Lung (tissue), 17 donors: ENCODE measurements at places on chromosomes 6 and 20. TPM values are rescaled to one million over a fixed set of nuclear protein-coding genes. Genes with fewer than 3 reads are reported as not detected.

The ULBP2 gene
- 2.4 TPM for total RNA-seq

DNA sequence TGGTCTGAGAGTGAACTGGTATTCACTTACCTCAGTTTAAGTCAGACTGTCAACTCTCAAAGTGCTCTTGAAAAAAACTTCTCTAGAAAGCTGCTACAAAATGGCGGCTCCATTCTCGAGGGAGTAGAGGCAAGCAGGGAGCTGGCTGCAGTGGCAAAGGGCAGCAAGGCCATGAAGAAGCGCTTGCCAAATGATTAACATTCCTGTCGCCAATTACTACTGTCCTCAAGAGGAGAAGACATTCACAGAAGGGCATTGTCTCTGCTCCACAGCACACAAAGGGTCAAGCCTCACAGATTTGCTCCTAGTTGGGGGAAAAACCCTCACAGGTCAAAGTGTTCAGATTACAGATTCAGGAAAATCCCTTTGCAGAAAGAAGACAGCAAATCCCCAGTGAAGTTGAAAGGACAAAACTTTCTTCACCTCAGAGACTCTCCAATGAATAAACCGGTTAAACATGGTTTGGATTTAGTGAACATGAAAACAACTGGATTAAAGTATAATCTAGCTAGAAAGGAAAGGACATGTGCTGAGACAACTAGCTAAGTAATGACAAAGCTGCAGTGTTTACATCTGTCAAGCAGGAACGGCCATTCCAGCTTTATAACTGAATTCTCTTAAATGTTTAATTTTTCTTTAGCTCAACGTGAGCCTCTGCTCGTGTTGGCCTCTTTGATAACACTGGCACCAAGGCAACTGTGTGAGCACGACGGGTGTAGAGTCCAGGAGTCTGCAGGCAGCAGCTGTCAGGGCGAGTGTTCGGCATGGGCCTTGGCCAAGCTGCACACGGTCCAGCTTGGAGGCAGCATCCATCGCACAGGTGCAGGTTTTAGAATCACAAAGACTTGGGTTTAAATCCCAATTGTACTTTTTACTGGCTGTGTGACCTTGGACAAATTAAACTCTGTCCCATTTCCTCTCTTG lies 37.6 kb downstream of the NR2E1 start:
- DNase-seq, result no peak

DNA sequence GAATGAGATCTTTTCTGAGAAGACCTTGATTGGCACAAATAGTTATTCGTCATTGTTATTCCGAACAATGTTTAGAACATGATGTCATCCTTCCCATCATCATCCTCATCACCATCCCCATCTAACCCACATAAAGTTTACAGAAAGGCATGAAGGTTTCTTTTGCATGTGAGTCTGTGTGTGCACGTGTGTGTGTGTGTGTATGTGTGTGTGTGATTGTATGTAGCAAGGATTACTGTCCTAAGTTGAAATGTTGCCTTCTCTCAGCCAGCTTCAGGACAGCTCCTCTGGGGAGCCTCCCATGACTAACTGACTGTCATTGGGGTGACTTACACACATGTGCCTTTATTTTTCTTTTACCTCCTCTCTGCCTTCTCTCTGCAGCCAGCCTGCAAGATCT lies 113.5 kb downstream of the SLC22A3 start:
- DNase-seq, result no peak

DNA sequence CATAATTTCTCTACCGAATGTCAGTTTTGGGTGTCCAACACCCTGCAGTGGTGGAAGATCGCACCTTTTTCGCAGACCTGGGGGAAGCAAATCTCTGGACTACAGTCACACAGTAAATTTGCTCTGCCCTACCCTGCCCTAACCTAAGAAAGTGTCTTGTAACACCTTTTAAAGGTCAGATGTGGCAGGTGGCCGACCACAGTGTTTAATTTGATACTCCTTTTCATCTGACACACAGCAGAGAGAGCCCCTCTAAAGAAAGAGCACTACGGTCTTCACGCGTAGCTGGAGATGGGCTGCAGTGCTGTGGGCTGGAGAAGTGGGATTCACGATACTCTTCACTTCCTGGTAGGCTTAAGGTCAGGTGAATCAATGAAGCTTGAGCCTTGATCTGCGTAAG lies 109.9 kb downstream of the TMEM242 start:
- DNase-seq, result no peak

The NOL7 gene
- total RNA-seq, result 48.0 TPM

The PPP1R14C gene
- total RNA-seq, result 68.4 TPM

DNA sequence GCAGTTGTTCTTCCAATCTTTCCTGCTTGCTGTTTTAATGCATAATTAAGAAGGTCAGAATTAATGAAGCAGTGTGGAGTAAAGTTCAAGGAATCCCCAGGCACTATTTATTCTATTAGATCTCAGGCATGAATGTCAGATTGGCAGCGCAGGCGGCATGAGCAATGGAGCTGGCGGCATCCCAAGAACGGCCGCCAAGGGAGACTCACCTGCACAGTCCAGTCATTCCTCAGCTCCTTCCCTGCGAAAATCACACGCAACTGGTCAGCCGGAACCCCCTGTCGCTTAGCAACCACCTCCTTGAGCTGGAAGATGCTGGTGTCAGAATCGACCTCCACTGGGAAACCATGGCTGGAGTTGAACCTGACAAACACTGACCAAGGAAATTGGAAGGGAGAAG lies 284.5 kb downstream of the PRKN start:
- no peak for DNase-seq

DNA sequence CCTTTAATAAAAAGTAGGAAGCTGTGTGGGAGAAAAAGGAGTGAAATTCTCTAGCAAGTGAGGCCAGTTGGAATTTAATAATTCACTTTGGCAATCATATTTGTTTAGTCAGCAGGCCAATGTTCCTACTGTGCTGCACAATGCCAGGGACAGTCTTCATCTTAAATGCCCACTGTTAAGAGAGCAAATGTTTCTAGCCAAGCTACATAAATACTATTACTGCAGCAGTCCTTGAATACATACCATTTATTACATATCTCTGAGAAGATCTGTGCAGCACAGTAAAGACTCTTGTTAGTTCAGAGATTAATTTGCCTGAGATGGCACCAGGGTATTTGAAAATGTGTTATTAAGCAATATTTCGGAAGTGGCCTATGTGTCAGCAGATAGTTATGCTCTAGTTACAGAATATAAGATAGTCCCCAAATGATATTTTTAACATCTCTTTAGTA lies 105.4 kb downstream of the OGFRL1 start:
- DNase-seq, result peak; percentile 43

The LTA gene
- total RNA-seq, result 1.2 TPM

- DNase-seq, result no peak
Observed at GRCh38 chr6:27829453-27830211, 82.6 kb downstream of the OR2B2 start.

The SPATA25 gene
- total RNA-seq, result 3.8 TPM

- DNase-seq, result no peak
Observed at GRCh38 chr6:33078919-33079521, 3.2 kb downstream of the HLA-DPB1 start.

DNA sequence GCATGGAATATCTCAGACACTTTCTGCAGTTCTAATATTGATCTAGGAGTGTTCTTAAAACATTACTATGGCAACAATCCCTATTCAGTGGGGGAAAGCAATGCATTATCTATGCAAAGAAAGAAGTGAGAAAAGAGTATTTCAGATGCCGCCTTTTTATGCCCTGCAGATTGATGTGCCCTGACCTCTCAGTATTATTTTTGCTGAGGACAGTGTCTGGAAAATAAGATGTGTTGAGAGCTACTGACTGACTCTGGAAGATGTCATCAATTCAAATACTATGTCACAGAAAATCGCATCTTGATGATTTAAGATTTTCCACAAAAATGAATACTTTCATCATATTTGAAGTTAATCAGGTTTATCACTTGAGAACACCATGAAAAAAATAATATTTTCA lies 22.9 kb upstream of the SPACA1 start:
- DNase-seq, result no peak

The GNMT gene
- 1.0 TPM for total RNA-seq

- no peak for DNase-seq
Observed at GRCh38 chr6:107697682-107698081, 126.4 kb downstream of the SCML4 start.

DNA sequence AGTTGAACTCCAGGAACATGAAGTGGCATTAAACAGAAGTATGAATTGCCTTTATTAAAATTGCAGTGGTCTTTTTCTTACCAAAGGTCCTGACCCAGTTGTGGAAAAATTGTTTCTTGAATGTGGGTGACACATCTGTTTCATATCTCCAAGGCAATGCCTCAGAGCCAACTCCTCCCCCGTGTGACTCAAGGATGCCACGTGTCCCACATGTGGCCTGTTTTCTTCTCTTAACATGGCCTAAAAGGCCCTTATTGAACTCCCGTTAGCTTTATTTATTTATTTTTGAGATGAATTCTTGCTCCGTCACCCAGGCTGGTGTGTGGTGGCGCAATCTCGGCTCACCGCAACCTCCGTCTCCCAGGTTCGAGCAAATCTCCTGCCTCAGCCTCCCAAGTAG lies 128.4 kb upstream of the ESR1 start:
- DNase-seq, result no peak

The CCM2L gene
- total RNA-seq, result 12.8 TPM

- DNase-seq, result no peak
Observed at GRCh38 chr20:47991875-47992488, 206.7 kb upstream of the SULF2 start.

The TNNC2 gene
- not detected for total RNA-seq

The CTAGE9 gene
- total RNA-seq, result not detected

- DNase-seq, result no peak
Observed at GRCh38 chr6:336159-337114, 44.1 kb downstream of the DUSP22 start.

The FKBP1A gene
- total RNA-seq, result 145 TPM

The WFDC10B gene
- total RNA-seq, result 2.0 TPM

- DNase-seq, result no peak
Observed at GRCh38 chr6:44203955-44204354, 12.8 kb upstream of the MYMX start.

DNA sequence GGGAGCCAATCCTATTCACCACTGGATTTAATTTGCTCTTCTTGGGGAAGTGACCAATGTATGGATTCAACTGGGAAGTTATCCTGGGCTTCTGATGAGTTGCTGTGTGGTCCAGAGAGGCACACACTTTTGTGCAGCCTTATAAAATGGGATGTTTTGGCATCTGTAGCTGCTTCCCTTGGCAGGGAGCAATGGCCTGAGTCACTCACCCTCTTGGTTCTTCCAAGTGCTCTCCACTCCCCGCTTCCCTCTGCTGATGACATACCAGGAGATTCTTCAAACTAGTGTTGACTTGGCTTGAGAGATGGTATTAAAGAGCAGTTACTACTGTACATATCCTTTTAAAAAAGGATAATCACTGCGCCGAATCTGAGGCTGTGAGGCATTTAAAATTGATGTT lies 105.8 kb downstream of the JARID2 start:
- peak; percentile 28 for DNase-seq

- DNase-seq, result no peak
Observed at GRCh38 chr6:108127826-108128225, 38.0 kb upstream of the NR2E1 start.

GRCh38 chr20:39829256-39829655 lies 859.8 kb downstream of the MAFB start:
- DNase-seq, result peak; percentile 70

DNA sequence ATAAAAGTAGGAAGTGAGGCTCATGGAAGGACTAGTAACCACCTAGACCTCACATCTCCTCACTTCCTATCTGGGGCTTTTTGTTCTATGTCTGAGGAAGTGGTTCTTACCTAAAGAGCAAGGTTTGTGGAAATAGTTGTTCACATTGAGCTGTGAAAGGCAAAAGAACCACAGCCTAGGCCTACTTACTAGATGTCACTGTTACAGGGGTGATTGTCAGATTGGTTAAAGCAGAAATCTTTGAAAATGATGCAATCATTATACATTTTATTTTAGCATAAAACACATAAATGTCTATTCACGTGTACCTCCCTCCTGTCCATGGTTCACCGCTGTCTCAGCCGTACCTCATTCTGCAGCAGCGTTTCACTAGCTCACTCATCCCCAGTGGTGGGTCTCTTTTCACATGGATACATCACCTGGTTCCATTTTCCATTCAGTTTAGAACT lies 268.8 kb downstream of the TMEM242 start:
- no peak for DNase-seq

DNA sequence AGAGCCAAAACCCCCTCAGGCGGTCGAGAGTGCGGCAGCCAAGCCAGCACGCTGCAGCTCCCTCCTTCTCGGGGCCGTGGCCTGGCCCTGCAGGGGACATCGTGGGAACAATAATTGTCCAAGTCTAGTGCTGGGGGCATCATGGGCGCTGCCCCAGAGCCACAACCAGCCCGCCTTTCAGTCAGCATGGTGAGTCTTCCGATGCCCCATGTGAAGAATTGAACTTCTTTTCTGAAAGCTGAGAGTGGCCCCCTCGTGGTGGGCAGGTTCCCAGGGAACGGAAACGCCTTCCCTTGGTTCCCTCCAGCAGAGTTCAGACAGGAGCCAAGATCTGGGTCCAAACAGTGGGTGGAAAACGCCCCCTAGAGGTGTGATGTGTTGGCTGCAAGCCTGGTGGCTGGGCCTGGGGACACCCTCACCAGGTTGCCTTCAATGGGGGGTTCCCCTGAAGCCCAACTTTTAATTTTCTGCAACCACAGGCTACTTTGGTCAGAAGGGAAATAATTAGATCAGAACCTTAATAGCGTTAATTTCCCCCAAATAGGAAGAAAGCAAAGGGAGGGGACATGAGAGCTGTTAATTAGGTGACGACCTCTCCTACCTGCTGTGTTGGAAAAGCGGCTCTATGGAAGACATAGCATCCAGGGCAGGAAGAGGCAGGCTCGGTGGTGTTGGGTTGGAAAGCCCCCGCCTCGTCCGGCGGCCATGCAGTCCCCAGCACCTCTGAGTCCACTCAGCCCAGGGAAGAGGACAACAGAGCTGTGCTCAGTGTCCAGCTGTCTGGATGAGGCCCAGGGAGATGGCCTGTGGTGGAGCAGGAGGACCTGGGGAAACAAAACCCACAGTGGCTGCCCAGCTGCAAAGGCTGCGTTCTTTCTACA lies 4.7 kb upstream of the MRGBP start:
- DNase-seq, result peak; percentile 93

DNA sequence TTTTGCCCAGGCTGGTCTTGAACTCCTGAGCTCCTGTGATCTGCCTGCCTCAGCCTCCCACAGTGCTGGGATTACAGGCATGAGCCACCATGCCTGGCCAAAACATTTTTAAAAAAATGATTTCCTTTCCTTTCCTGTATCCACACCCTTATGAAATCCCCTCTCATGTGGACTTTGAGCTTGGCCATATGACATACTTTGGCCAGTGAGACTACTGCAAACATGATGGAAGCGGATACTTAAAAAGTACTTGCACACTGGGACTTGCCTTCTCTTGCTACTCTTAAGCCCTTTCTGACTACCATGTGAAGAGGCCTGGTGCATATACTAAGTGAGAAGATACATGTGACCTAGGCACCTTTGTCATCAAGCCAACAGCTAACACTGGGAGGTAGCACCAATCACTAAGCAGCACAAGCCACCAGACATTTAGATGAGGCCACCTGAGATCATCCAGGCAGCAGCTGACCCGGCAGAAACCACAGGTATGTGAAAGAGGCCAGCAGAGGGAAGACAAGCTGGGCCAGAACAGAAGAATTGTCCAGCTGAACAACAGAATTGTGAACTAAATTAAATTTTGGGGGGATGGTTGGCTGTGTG lies 78.5 kb upstream of the HDAC2 start:
- DNase-seq, result no peak

The SLC25A27 gene
- 6.6 TPM for total RNA-seq
